AG09319 (cell line): ENCODE measurements at places on chromosomes 16 and 17.
A peak's percentile ranks its signal among the peaks of the same experiment; 100 is the strongest.

DNA sequence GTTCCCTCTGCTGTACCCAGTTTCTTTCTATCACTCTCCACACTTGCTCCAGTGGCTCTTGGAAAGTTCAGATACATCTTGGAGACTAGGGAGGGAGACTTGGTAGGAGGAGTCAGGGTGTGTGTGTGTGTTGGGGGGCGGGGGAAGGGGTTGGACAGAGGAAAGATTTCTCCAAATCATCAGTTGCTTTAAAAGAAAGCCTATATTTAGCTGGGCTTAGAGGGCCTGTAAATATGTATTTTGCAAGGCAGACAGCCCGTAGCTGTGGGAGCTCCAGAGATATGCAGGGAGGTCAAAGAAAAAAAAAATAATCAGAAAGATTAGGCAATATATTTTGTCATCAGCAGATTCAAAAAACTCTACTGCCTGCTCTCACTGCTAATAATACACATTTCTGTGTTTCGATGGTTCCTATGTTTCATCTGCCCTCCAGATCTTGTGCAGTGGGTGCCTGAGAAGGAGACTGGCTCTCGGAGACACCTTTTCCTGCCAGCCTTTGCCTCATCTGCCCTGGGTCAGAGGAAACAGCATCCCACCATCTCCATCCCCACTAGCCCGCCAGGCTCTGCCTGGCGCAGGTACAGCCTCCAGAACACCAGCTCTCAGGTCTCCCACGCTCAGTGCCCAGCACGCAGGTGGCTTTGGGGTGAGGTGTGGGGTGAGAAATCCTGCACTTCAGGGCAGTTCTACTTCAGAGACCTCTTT lies 4.8 kb upstream of the PPP1R9B start:
- peak; percentile 49 for DNase-seq

GRCh38 chr17:41335747-41336146 lies 14.9 kb downstream of the KRT33A start:
- DNase-seq, result no peak

GRCh38 chr16:69482410-69482991 lies 58.1 kb downstream of the CYB5B start:
- DNase-seq, result peak; percentile 66

GRCh38 chr17:67999291-67999911 lies 3.1 kb upstream of the C17orf58 start:
- DNase-seq, result no peak

- DNase-seq, result no peak
Measured at GRCh38 chr16:51951668-51952298, 595.2 kb downstream of the TOX3 start.

DNA sequence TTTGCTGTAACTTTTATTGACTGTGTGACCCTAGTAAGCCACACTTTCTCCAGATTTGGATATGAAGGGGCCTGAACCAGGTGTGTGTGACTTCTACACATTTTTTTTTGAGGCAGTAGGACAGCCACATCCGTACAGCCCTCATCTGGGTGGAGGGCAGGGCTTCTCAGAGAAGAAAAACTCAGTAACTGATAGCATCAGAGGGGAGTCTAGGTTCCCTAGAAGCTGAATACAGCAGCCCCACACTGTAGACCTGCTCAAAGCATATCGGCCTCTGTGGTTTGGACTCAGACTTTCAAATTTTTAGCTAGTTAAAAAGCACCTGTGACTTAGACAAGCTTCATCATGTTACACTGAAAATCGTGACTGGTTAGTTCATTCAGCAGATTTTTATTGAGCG lies 10.8 kb downstream of the PRSS54 start:
- DNase-seq, result no peak

DNA sequence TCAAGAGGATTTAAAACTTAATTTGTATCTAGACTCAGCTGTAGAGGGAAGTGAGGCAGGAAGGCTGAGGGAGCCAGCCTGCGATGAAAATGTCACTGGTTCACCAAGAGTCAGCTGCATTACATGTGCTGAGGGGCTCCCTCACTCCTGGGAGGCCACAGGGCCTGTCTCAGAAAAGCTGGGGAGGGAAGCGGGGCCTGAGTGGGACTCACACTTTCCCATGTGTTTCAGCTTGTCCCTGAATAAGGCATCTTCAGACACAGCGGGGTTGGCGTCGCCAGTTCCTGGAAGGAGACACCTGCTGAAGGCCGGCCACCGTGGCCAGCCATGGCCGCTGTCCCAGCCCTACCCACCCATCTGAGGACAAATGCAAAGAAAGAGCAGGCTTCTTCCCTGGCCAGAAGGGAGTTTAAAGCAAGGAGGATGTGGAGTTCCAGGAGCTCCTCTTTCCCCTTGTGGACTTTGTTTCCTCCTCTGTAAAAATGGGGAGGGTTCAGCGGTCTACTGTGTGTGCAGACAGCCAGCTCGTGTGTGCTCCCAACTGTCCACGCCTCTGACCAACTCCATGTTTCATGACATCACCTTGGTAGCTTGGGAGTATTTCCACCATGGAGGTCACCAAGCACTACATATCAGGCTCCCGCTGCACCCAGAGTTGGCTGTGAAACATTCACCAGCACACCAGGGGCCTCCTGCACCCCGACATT lies 19.2 kb upstream of the MRPS23 start:
- no peak for DNase-seq

DNA sequence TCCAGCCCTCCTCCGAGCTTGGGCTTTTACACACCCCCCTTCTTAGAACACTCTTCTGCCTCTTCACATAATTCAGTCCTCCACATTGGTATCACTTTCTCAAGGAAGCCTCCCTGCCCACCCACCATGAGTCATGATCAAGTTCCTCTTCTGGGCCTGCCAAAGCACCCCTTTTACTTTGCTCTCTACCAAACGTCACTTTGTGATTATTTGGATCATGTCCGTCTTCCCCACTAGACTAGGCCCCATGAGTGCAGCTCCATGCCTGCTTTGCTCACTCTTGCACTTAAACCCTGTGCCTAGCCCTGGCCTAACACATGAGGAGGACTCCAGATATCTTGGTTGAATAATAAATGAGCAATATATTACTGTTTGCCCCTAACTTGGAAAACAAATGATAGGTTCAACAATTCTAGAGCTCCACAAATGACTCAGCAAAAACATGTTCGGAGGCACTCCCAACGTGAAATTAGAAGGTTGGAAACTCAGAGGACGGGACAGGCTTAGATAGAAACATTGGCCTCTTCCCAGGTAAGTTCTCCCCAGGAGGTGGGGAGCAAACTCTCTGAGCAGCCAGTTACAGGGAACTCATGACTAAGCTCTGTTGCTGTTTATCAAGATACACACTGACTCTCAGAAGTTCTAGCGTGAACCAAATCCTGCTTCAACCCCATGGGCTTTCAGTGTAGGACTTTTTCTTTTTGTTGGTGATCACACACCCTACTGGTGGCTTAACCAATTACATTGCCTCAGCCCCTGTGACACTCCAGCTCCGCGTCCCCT lies 28.3 kb downstream of the G6PC1 start:
- DNase-seq, result peak; percentile 72

DNA sequence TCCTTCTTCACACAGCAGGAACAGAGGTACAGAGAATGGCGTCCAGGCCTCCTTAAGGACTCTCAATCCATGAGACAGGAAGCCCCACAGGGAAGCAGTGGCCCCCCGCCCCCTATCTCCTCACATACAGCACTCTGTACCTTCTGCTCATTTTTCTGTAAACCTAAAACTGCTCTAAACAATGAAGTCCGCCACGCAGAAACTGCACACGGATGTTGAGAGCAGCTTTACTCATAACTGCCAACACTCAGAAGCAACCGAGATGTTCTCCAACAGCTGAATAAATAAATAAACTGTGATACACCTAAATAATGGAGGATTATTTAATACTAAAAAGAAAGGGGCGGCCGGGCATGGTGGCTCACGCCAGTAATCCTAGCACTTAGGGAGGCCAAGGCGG lies 9.9 kb downstream of the TBC1D16 start:
- DNase-seq, result no peak

DNA sequence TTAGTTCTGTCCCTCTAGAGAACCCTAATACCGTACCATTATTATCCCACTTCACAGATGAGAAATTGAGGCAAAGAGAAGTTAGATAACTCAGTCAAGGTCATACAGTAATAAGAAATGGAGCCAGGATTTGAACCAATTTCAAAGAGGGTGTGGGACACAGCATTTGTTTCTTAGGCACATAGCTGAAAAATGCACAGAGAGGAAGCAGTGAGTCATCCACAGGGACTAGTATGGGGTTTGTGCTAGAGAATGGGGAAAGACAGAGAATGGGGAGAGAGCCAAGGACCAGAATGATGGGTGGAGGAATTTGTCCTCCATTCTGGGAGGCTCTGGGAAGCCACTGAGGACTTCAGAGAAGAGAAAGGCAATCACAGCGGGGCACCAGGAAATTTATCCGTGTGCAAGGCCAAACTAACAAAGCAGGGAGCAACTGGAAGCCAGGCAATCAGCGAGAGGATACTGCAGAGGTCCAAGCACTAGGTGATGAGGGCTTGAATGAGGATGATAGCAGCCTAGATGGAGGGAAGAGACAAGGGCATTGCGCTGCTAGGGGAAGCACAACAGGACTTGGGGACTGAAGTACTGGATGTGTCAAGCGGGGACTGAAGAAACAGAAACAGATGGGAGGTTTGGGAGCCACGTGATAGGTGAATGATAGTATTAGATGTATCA lies 78.1 kb upstream of the ZFHX3 start:
- peak; percentile 24 for DNase-seq

- DNase-seq, result no peak
Measured at GRCh38 chr17:17888821-17889220, 52.0 kb upstream of the SREBF1 start.

GRCh38 chr16:73669535-73670274 lies 621.8 kb upstream of the ZFHX3 start:
- DNase-seq, result no peak

GRCh38 chr16:84907575-84907974 lies 87.8 kb downstream of the CRISPLD2 start:
- DNase-seq, result no peak

- no peak for DNase-seq
Measured at GRCh38 chr17:29252101-29252791, 5.6 kb downstream of the CRYBA1 start.

DNA sequence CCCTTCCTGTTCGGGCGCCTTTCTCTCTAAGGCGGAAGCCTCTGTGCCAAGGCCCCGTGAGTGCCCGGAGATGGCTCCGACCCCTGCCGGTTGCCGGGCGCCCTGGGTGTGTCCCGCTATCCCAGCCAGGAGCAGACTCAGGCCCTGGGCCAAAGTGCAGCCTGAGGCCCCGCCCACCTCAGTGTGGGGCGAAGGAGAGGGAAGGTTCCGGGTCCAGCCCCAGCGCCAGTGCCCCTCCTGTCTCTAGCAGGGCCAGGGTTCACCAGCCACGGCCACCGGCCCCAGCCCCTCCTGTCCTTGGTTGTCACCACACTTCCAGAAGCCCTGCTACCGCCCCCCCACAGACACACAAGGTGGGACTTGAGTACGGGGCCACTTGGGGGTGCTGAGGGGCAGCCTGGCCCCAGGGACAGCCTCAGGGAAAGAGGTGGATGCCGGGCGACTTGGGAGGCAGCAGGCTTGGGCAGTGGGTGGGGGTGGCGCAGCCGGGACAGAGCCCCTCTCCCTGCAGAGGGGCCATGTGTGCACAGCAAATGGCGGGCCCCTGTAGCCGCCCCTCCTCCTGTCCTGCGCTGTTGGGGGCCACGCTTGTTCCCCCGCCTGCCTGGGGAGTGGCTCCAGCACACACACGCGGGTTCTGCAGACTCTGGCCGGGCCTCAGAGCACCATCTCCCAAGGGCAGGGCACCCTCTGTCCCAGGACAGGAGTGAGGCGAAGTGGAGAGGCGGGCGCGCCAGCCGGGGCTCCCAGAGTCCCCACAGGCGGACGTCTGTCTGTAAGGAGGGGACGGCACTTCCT lies 6.0 kb downstream of the C1QTNF8 start:
- no peak for DNase-seq

DNA sequence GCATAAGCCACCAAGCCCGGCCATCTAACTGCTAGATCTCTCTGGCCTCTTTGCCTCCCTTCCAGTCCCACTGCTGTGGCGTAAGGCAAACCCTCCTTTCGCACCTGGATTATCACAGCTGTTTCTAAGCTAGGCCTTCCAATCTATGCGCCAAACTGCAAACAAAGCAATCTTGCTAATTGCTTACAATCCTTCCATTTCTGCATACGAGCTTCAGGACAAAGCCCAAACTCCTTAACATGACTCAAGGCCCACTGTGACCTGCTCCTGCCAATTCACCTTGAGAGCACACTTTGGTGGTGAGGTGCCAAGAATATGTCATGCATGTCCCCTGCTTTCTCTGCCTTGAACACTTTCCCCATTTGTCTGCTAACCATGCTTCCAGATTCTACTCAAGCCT lies 6.0 kb upstream of the ARL5C start:
- no peak for DNase-seq

DNA sequence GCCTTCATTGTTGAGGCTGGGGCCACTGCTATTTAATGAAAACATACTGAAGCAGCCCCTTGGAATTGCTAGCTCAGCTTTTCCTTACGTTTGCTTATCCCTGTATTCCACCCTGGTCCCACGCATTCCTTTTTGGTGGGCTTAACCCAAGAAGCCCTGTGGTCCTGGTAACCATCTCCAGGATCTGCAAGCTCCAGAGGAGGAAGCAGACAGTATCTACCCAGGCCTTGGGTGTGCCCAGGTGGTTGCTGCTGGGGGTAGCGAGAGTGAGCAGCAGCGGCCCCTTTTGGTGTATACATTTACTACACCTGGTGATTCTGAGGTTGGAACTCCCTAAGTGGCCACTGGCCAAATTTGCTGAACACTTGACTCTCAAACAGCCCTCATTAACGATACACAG lies 97.7 kb downstream of the CBLN1 start:
- DNase-seq, result no peak

GRCh38 chr16:20122011-20122410 lies 48.3 kb upstream of the GPR139 start:
- no peak for DNase-seq

DNA sequence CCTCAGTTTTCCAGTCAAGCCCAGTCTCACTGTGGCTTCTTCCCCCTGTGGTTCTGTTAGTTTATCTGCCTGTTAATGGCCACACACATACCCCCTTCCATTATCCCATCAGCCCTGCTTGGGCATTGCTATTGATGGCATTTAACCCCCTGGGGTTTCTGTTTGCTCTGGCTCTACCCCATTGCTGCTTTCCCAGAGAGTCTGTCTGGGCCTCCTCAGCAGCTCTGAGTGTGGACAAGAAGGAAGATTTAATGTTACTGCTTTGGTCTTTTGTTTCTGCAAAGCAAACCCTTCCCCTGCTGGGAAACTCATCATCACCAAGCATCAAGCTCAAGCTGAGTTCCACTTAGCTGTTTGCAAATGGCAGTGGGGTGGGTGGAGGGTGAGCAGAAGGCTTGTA lies 162.7 kb downstream of the CCT6B start:
- no peak for DNase-seq

- DNase-seq, result no peak
Measured at GRCh38 chr16:89431630-89432029, 58.7 kb downstream of the ANKRD11 start.

- DNase-seq, result no peak
Measured at GRCh38 chr16:73166441-73166851, 118.5 kb upstream of the ZFHX3 start.

GRCh38 chr16:88681709-88682451 lies 4.4 kb downstream of the SNAI3 start:
- no peak for DNase-seq

- no peak for DNase-seq
Measured at GRCh38 chr16:7624871-7625766, 292.5 kb downstream of the RBFOX1 start.
